ENCODE measurements at places on chromosomes 6 and 20. TPM values are rescaled to one million over a fixed set of nuclear protein-coding genes. Genes with fewer than 3 reads are reported as not detected.

GRCh38 chr6:149897015-149897697 lies 757 bp downstream of the RAET1E start:
- no peaks in the 10 kb centered on the region for H3K36me3 ChIP-seq
- peaks cover 5% of the 10 kb centered on the region for H3K4me1 ChIP-seq

DNA sequence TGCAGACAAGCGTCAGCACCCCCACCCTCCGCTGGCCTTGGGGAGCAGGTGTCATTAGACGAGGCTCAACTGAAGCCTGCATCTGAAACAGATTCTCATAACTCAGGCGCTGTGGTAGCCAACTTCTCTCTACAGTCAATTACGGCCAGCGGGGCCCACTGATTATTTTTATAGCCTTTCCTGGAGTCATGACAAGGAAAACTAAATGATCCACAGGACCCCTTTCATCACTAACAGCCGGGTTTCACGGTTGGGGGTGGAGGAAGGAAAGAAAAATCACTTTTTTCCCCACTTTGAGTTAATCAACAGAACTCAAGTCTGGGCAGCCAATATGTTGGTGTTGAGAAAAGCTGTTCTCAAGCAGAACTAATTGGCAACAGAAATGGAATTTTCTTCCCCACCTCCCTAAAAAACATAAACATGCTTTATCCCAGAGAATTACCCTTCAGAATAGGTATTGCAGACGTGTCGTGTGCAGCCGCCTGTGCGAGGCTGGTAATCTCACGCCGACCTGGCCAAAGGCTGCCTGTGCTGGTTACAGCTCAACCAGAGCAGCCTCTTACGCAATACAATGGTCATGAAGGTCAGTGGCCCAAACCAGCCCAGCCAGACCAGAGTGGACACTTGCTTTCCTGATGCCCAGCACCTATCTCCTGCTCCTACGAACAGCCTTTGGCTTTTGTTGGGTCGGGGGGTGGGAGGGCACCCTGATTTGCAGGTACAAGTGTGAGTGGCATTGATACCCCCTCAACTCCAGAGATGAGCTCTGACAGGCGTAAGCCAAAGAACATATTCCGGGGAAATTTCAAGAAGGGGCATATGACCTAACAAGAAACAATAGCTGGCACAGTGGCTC lies 11.0 kb downstream of the RIPOR3 start:
- H3K4me3 ChIP-seq, result no peak overlapping the region
- no peaks in the 10 kb centered on the region for H3K36me3 ChIP-seq
- no peaks in the 10 kb centered on the region for H3K27me3 ChIP-seq
- no peak for DNase-seq

Gene IBTK
- 31.8 TPM for total RNA-seq

Gene RIPPLY2
- total RNA-seq, result not detected

Gene PRICKLE4
- total RNA-seq, result 4.5 TPM

Gene HRH3
- total RNA-seq, result not detected

Gene WFDC13
- not detected for total RNA-seq

Gene FRMD1
- not detected for total RNA-seq
